ENCODE measurements at places on chromosomes 16 and 17. TPM values are rescaled to one million over a fixed set of nuclear protein-coding genes. Genes with fewer than 3 reads are reported as not detected.

RAB11FIP4 gene
- 70.5 TPM for total RNA-seq

RNF112 gene
- total RNA-seq = 0.62 TPM

TMEM100 gene
- total RNA-seq = not detected

STAC2 gene
- not detected for total RNA-seq

RHBDL3 gene
- not detected for total RNA-seq

DNAH9 gene
- total RNA-seq = not detected

AURKB gene
- 1.1 TPM for total RNA-seq

VEZF1 gene
- total RNA-seq = 63.9 TPM

MYCBPAP gene
- total RNA-seq = 5.1 TPM

KRT27 gene
- not detected for total RNA-seq

KRT13 gene
- total RNA-seq = not detected

ODF4 gene
- total RNA-seq = not detected

KRTAP2-4 gene
- not detected for total RNA-seq

SPATA22 gene
- total RNA-seq = not detected

SLC52A1 gene
- not detected for total RNA-seq

SKA2 gene
- total RNA-seq = 13.8 TPM

TBC1D3G gene
- not detected for total RNA-seq

IRF8 gene
- 337 TPM for total RNA-seq

KRTAP4-1 gene
- total RNA-seq = not detected

RFWD3 gene
- 65.0 TPM for total RNA-seq

RAP1GAP2 gene
- total RNA-seq = 13.4 TPM

GPR179 gene
- total RNA-seq = 0.10 TPM

NACA2 gene
- total RNA-seq = not detected

ANKRD40CL gene
- not detected for total RNA-seq
